ENCODE measurements at places on chromosomes 2 and 18.
A peak's percentile ranks its signal among the peaks of the same experiment; 100 is the strongest.

GRCh38 chr2:184556639-184557038 is 41.7 kb upstream of the ZNF804A start:
- DNase-seq: no peak

DNA sequence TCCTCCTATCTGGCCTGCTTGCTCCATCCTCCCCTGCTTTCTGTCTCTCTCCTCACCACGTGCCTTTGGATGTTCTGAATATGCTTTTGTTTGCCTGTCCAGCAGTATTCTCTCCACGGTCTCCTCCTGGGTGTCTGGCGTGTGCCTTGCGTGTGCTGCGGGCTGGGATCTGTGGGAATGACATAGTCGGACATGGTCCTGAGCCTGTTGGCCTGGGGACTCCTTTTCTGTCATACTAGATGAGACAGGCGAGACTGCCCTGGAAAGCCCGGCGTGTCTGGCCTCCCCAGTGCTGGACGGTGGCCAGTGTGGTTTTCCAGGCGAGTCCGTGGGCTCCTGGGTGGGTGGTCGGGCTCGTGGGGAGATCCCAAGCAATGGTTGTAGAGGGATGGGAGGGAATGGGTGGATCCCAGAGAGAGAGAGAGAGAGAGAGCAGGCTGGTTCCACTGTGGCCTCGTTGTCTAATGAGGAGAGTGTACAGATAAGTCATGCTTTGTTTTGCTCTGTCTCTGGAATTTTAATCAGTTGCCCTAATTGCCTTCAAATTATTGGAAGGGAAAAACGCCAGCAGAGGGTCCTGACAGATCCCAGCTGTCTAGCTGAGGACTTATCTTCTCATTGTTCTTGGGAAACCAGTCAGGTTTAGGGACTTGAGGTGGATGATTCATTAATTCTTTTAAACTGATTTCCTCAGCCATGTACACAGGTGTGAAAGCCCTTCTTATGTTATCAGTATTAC is 58.3 kb downstream of the HPCAL1 start:
- DNase-seq: no peak

DNA sequence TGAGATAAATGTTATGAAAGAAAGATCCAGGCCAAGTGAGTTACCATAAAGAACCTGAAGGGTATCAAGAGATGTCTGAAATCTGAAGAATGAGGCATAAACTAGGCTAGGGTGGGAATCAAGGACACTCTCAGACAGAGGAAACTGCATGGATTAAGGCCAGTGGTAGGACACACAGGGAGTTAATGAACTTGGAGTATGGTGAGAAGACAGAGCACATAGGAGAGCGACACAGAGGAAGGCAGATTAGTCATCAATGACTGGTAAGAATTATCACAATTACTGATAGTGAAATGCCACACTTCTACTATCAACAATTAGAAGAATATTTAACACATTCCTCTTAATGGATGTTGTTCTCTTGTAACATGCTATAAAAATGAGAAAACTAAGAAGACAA is 76.9 kb downstream of the TTC21B start:
- no peak for DNase-seq

GRCh38 chr18:23956483-23956882 is 58.1 kb upstream of the TTC39C start:
- DNase-seq: no peak

- DNase-seq: no peak
These were observed 599.5 kb upstream of the ZNF804A start for GRCh38 chr2:183998797-183999190.

DNA sequence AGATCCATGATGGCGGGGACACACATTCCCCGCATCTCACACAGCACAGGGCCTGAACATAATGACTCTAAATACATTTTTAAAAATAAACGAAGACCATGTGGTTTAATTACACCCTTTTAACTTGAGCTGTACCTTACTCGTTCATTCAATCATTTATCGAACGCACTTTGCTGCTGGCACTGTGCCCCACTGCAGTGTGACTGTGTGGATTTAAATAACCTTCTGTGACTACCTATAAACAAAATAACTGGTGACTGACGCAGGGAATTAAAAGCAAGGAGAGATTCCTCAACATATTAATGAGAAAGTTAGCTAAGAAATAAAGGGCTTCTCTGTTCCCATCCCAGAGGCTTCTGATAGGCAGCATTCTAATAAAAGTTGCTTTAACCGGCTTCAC is 10.9 kb upstream of the FZD7 start:
- DNase-seq: no peak

DNA sequence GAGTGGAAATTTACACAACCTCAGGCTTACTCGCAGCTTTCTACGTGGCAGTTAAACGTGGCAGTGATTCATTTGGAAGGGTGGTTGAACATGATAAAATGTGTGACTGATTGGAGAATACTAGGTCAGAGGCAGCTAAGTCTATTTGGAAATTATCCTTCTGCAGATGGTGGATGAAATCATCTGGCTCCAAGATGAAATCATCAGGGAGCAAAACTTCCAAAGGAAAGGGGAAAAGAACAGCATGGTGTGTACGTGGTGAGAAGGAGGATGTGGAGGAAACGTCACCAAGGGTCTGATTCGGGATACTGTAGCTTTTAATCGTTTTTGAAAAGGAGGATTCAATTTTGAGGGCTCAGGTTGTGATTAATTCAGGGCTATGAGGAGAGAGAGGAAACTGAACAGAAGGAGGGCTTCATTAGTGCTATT is 47.9 kb downstream of the COL3A1 start:
- no peak for DNase-seq

DNA sequence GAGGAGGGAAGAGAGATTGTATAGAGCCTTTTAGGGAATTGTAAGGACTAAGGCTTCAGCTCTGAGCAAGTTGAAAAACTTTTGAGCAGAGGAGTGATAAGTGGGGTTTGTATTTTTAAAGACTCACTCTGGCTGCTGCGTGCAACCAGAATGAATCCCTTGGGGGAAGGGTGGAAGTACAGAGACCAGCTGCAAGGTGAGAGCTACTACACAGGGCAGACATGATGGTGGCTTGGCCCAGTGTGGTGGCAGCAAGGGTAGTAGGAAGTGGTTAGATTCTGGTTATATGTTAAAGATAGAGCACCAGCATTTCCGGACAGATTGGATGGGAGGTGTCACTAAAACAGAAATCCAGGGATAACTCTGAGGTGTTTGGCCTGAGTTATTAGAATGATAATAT is 10.1 kb upstream of the SESTD1 start:
- DNase-seq: no peak

DNA sequence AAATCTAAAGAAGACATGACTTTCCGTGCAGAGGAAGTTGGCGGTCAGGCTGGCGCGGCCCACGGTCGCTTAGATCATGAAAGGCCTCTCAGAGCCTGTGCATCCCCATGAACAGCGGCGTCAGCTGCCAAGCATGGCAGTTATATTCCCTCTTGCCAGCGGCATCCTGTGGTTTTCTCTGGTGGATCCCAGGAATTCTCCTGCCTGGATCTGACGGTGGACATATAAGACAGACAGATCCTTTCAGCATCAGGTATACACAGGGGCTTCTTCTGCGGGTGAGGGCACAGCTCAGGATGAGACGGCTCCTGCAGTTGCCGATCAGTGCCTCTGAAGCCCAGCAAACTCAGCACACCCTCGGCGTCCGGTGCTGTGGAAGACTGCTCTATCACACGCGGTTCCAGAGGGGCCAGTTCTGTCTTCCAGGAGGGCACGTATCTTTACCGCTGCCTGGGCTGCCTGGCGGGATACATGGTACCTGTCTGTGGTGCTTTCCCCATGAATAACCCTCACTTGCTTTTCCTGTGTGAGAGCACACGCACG is 157.8 kb downstream of the LDLRAD4 start:
- DNase-seq: peak; percentile 44

DNA sequence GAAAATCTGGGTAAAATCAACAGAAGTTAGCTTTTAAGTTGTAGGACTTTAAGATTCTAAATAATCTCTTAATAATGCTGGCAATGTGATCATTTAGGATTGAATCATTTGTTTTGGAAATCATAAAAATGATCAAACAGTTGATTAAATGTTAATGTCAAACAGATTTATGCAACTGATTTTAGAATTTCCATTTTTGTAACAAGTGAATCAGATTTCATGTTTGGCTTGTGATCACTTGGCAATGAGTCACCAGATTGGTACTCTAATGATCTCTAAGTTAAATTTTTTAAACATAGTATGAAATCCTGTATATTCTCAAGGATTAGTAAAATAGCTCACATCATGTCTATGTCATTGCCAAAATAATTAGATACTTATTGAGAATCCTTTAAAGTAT is 50.1 kb upstream of the UNC80 start:
- no peak for DNase-seq

DNA sequence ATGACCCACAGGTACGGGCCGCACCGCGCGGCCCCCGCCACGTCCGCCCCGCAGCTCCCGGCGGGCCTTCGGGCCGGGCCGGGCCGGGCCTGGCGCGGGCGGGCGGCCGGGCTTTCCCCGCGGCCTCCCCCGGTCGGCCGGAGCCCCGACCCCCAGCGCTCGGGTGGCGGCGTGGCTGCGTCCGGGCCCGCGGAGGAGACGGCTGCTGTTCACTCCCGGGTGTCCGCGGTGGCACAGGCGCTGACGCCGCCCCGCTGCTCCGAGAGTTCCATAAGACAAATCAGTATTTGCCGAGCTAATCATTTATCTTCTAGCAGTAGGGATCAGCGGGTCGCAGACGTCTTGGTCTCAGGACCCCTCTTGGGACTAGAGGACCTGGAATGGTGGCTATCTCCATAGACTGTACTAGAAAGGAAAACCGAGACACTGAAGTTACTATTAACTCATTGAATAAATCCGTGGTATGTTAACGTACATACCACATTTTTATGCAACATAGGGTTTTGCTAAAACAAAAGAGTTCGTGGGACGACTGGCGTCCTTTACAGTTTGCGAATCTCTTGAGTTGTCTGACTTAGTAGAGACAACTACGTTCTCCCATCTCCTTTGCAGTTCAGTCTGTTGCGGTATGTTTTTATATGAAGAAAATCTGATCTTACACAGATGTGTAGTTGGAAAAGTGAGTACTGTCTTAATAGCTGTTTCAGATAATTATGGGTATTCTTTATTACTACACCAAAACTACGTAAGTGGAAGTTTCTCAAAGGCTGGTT is 500 bp downstream of the LIMS1 start:
- DNase-seq: no peak

DNA sequence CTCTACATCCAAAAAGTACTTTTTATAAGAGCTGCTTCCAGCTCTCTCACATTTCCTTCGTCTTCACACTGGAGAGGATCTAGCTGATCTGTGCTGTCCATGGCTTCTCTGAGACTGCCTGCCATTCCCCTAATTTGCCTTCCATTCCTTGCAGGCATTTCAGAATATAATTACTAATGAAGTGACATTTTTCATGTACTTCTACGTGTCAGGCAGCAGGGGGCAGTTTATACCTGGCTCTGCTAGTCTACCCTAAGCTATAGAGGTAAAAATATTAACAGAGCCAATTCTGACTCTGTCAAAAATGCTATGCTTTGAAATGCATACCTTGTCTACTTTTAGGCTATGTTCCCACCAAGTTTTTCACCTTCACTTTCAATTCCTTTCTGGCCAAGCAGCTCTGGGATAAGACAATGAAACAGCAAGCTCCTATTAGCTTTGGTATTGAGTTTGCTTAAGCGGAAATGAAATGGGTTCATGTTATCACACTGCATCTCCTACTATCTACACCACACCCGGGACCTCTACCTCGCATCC is 81.9 kb downstream of the MEP1B start:
- DNase-seq: no peak

GRCh38 chr18:58135701-58136331 is 91.8 kb downstream of the NEDD4L start:
- no peak for DNase-seq

DNA sequence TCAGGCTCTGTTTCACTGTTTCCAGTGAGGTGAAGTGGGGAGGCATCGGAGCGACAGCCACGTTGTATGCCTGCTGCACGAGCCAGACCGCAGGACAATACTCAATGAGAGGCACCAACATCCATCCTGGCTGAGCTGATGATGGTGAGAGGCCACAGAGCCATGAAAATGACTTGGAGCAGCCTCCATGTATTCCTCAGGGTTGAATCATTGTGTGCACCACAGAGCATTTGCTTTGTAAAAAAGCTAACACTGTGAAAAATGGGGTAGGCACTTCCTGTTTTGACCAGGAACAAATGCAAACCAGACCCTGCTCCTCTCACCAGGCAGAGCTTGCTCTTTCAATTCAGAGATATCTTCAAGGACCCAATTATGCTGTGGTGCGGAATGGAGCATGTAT is 87.2 kb downstream of the LPIN1 start:
- no peak for DNase-seq

DNA sequence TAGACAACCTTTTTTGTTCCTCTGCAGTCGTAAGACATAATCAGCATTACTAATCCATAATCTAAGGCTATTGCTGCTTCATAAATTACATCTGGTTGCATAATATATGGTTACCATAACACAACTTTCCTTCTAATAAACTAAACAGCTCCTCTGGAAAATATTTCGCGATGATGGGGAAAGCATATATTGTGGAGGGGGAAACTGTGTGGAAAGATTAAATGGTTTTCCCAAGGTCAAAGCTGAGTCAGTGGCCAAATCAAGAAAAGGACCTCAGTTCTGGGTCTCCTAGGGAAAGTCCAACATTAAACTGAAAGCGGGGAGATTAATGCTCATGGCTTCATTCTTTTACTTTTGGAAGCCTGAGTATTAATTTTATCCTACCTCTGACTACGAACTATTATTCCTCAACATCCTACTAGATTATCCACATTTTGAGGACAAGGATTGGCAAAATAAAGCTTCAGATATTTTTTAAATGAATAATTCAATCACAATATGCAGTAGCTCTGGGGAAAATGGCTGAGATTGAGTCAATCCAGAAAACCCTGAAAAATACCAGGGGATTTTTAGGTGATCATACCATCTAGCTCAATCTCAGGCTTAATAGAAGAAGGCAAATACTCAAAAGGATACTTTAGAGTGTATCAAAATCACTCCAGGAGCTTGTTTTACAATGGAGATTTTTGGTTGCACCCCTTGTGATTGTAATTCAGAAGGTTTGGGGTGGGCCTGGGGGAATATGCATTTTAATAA is 33.8 kb upstream of the STK17B start:
- DNase-seq: no peak

- no peak for DNase-seq
These were observed 194.8 kb upstream of the NABP1 start for GRCh38 chr2:191483117-191483516.

DNA sequence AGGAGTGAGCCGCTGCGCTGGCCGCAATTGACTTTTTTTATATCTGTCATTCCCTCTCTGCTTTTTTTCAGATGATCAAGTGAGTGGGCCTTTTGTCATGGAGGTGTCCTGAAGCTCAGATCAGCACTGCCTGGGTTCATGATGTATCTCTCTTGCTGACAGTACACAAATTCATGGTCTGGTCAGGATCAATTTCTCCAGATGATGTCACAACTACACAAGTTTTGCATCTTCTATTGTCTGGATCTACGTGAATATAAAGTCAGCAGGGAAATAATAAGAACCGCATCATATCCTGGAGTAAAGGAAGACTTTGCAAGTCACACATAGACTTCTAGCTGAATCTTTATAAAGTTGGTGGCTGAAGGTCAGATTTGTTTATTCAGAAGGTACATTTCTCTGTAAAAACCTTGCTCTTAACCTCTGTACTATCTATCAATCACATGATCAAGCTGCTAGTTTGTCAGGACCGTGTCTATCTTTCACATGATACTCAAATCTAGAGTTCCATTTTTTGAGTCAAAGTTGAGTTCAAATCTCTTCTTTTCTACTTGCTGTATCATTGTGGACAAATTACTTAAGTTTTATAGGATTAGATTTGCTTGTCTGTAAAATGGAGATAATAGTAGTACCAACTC is 13.1 kb upstream of the CD28 start:
- no peak for DNase-seq

GRCh38 chr2:189533288-189534035 is 47.1 kb downstream of the SLC40A1 start:
- DNase-seq: no peak

- no peak for DNase-seq
These were observed 436.3 kb downstream of the CBLN2 start for GRCh38 chr18:72107647-72108383.

All from activated naive CD8-positive, alpha-beta T cell treated with anti-CD3 and anti-CD28 coated beads, Interleukin-2, amount 10 ng/mL, durations not matched to agents 7 days and 5 days (primary cell).